T-helper 1 cell treated with Interleukin-12 subunit alpha and Interleukin-12 subunit beta and Interleukin-4 antibody, amounts not matched to agents 30 ng/mL and 1 ng/mL, for 36 hours (primary cell): ENCODE measurements at places on chromosomes 11 and 22. TPM values are rescaled to one million over a fixed set of nuclear protein-coding genes. Genes with fewer than 3 reads are reported as not detected.

The BIK gene
- total RNA-seq: 0.29 and 0.51 TPM in 2 replicates

The LRRC51 gene
- total RNA-seq: 6.2 and 6.7 TPM in 2 replicates

The CDPF1 gene
- total RNA-seq: 9.9 and 10.9 TPM in 2 replicates

The FXYD6 gene
- not detected in 2 replicates for total RNA-seq

The ABTB2 gene
- 8.2 and 8.3 TPM in 2 replicates for total RNA-seq

The FOLR2 gene
- total RNA-seq: not detected in 2 replicates

The VPS51 gene
- 145 and 152 TPM in 2 replicates for total RNA-seq

The PPFIA1 gene
- 42.1 and 43.5 TPM in 2 replicates for total RNA-seq

The PHLDA2 gene
- total RNA-seq: 6.1 and 6.2 TPM in 2 replicates

The KCNJ1 gene
- total RNA-seq: not detected in 2 replicates

The RIBC2 gene
- total RNA-seq: 7.6 and 8.9 TPM in 2 replicates

The OR4A16 gene
- not detected in 2 replicates for total RNA-seq

The OR2AT4 gene
- not detected in 2 replicates for total RNA-seq

The CLMP gene
- 0.29 and 0.91 TPM in 2 replicates for total RNA-seq

The CCDC87 gene
- total RNA-seq: 0.15 TPM in 1 of 2 replicates, not detected in the other

The FIBIN gene
- not detected in 2 replicates for total RNA-seq

The CYTH4 gene
- 148 and 160 TPM in 2 replicates for total RNA-seq

The KCNK4 gene
- 0.76 TPM in 1 of 2 replicates, not detected in the other for total RNA-seq

The HBB gene
- total RNA-seq: not detected in 2 replicates

The CD6 gene
- total RNA-seq: 327 and 336 TPM in 2 replicates
